NCI-H460 (cell line): ENCODE measurements at places on chromosomes 6 and 20.

- no peak for DNase-seq
These were observed 67.8 kb upstream of the RALGAPA2 start for GRCh38 chr20:20780127-20780824.

DNA sequence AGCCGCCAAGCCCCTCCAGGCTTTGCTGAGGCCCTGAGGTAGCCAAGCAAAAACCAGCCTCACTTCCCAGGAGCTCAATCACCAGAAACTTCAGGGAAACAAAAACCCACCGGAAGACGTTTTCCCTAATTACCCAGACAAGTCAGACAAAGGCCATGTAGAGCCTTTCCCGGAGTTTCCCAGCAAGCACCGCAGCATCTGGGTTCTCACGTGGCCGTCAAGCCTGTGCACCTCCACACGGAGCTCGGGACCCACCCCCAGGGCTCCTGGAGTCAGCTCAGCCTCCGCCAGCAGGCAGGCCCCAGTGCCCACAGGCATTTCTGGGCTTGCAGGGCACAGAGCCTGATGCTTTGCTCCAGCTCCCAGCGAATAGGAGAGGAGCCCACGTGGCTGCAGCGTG, 10.1 kb upstream of the MRGBP start:
- DNase-seq = no peak

GRCh38 chr6:2767657-2768524, 2.7 kb downstream of the WRNIP1 start:
- DNase-seq = no peak

DNA sequence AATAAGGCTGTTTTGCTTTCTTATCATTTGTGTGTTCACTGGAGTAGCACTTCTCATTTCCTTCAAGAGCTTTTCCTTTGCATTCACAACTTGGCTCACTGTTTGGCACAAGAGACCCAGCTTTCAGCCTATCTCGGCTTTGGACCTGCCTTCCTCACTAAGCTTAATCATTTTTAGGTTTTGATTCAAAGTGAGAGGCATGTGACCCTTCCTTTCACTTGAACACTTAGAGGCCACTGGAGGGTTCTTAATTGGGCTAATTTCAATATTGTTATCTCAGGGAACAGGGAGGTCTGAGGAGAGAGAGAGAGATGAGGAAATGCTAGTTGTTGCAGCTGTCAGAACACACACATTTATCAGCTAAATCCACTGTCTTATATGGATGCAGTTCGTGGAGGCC, 82.9 kb upstream of the SCAF8 start:
- no peak for DNase-seq

GRCh38 chr6:21664314-21665109, 71.0 kb downstream of the SOX4 start:
- no peak for DNase-seq

DNA sequence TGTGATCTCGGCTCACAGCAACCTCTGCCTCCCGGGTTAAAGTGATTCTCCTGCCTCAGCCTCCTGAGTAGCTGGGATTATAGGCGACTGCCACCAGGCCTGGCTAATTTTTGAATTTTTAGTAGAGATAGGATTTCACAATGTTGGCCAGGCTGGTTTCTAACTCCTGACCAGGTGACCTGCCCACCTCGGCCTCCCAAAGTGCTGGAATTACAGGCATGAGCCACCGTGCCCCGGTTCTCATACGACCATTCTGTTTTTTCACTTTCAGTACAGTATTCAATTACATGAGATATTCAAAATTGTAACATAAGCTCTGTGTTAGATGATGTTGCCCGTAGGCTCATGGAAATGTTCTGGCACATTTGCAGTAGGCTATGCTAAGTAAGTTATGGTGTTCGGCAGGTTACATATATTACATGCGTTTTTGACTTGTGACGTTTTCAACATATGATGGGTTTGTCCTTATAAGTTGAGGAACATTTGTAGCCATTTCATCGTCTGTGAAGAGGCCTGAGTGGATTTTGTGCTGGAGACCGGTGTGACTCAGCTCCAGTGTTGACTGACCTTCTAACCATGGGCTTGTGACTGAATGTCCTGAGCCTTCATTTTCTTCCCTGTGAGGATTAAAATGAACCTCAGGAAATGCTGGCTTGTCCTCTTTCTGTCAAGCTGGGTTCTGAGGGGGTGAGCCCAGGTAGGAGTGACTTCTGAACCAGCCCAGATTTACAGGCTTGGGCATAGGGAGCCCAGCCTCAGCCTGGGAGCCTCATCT, 12.2 kb downstream of the PPARD start:
- DNase-seq = no peak

DNA sequence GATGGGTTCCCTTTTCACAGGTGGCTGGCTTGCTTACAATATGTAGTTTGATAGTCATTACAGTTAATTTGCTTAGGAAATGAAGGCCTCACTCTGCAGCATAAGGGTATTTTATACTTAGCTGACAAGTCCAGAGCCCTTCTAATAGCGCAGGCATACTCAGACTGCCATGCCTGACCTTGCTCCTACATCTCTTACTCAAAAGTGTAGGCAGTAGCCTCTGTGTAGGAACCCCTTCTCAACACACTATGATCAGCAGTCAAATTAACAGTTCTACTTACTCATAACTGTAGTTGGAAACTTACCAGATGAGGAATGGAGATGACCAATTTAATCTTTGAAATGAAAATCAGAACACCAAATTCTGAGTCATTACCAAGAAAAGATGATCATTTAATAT, 373.5 kb downstream of the TBC1D32 start:
- DNase-seq = no peak

GRCh38 chr6:38316099-38316868, 323.4 kb downstream of the BTBD9 start:
- no peak for DNase-seq

DNA sequence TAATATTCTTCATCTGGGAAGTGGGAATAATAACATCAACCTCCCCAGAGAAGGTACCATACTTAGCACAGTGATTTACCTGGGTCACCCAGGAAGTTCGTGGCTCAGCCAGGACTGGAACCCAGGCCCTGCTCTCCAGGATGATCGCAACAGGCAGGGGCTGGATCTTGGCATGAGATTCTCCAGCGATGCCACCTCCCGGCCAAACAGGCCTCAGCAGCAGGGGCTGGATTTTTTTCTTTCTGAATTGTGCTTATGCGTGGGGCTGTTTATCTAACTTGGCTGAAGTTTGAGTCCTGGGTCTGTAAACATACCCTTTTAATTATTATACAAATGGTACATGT, 129.5 kb upstream of the PTPN1 start:
- DNase-seq = peak; percentile 67
